ENCODE measurements at places on chromosomes 6 and 20.

DNA sequence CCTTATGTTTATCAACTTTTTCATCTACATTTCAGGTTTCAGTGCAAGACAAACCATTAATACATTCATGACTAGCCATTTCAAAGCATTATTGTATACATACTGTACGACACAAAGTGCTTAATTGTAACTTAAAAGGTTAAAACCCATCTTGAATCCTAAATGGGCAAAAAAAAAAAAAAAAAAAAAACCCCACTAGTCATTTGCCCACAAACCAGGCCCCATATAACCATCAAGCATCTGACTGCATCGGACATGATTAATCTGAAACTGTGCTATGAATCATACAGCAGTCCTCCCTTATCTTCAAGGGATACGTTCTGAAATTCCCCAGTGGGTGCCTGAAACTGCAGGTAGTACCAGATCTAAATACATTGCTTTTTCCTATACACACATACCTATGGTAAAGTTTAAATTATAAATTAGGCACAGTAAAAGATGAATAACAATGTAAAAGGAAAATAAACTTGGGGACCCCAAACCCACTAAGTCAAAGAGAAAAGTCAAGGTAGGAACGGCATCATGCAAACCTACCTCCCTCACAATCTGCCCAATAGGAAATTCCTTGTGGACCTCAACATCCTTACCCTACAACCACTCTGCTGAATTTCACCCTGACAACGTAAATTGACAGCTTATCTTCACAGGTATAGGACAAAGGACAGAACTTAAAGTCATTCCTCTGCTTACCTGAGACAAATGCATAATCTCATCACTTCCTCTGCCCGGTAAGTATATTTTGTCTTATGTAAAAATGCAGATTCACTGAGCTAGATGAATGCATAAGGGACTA is 14.3 kb downstream of the B4GALT5 start:
- DNase-seq = no peak

DNA sequence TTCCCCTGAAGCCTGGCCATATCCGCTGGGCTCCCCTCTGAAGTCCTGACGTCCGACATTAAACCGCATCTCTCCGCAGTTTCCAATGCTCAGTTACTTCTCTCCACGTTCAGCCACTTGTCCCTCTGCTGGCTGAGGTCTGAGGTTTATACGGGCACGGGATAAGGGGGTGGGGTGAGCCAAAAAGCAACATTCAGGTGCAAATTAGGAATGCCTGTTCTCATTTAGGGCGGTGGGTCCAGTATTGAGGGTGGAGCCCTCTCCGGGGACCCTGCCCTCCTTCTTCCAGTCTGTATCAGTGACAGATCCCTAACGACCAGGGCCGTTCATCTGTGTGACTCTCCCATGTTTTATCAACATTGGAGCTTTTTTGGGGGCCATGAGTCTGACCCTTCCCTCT is 1454.4 kb downstream of the HACE1 start:
- DNase-seq = no peak

GRCh38 chr6:8478418-8478817 is 43.1 kb upstream of the SLC35B3 start:
- DNase-seq = no peak

GRCh38 chr6:163764565-163764964 is 350.0 kb downstream of the QKI start:
- no peak for DNase-seq

DNA sequence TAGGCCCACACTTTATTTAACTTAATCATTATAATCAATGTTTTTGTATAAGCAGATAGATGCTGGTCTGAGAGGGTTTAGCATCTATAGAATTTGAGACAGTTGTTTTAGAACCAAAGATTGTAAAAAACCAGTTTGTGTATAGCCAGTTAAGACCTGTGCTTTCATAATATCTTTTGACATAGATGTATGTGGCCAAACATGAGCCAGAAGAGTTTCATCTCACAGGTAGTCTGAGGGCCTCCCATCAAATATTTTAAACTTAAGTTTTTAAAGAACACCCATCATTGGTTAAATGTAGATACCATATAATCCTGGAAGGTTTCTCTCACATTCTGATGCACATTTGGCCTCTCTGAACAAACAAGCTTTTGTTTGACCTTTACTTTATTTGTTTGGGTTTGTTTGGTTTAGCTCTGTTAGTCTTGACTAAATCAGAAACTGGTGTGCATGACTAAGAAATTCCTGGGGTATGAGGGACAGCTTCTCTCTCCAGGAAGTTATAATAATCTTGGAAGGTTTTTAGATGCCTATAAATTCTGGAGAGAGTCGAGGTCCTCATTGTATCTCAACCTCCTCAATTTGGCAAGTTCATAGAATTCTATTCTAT is 58.0 kb upstream of the TMEM200A start:
- DNase-seq = no peak

DNA sequence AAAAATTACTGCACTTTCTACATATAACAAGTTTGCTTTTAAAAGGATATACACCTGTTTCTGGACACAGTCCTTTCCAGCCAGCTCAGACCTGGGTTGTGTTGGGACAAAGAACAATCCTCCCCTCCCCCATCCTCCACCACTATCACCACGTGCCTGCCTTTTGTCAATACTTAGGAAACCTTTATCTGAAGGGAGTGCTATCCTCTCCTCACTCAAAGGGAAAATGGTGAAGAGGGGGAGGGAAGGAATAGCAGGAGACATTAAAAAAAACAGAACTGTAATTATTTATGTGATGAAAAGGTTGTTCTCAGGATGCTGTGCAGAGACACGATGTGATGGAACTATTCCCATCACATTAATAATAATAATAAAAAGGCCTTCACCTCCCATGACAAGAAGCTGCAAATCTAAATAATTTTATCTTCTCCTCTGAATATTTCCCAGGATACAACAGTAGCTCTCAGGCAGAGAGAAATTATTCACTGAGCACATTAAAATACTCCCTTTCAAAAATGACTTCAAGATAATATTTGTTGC is 105.5 kb downstream of the NRSN1 start:
- DNase-seq = no peak

GRCh38 chr6:114955363-114955762 is 612.5 kb upstream of the HS3ST5 start:
- no peak for DNase-seq

- no peak for DNase-seq
Measured at GRCh38 chr6:82511546-82511945, 147.9 kb downstream of the TPBG start.

GRCh38 chr6:109738255-109738654 is 47.2 kb downstream of the FIG4 start:
- no peak for DNase-seq

- no peak for DNase-seq
Measured at GRCh38 chr6:130632277-130632676, 194.9 kb upstream of the SMLR1 start.

DNA sequence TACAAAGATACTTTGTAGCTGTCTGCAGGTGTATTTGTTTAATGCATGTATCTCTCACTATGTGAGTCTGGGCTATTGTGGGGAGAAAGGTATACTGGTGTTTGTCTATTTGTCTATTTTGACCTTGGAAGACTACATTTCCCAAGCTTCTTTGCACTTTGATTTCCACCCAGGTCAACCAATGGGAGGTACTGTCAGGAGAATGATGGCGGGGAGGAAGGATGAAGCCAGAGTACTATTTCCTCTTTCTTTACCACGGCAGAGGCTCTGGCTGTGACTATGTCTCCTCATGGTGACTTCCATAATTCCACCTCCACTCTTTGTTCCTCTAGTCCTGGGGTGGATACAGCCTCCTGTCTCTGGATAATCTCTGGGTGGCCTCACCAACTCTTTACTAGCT is 23.1 kb downstream of the LBP start:
- no peak for DNase-seq

DNA sequence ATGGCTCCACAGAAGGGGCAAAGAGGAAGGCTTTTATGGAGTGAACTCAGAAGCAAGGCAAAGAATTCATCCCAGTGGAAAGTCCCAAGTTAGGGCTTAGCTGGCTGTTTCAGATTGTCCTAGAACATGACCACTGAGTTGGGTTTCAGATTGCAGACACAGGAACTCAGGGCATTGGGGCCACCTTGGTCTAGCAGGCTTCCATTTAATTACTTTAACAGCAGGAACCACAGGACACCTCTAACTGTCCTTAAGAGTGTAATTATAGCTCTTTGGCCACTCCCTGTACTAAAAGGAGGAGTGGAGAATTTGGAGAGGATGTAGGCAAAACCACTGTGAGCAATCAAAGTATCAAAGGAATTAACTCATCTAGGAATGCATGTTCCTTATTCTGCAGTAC is 150.6 kb upstream of the AGPAT4 start:
- DNase-seq = no peak

GRCh38 chr6:117195728-117196127 is 69.6 kb upstream of the VGLL2 start:
- no peak for DNase-seq

DNA sequence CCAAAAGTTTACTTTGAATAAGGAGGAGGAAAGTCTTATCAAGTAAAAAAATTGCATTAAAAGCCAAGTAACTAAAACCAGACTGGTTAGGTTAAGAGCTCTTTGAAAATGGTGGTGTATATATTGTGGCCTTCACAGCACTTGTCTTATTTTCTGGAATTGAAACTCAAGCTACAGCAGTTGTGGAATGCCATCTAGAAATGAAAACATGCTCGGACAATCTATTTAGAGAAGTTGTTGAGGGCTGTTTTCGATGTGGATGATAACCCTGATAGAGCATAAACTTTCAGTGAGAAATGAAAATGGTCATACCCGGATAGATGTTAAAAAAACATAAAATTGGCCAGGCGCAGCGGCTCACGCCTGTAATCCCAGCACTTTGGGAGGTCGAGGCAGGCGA is 47.0 kb downstream of the ARID1B start:
- DNase-seq = no peak

DNA sequence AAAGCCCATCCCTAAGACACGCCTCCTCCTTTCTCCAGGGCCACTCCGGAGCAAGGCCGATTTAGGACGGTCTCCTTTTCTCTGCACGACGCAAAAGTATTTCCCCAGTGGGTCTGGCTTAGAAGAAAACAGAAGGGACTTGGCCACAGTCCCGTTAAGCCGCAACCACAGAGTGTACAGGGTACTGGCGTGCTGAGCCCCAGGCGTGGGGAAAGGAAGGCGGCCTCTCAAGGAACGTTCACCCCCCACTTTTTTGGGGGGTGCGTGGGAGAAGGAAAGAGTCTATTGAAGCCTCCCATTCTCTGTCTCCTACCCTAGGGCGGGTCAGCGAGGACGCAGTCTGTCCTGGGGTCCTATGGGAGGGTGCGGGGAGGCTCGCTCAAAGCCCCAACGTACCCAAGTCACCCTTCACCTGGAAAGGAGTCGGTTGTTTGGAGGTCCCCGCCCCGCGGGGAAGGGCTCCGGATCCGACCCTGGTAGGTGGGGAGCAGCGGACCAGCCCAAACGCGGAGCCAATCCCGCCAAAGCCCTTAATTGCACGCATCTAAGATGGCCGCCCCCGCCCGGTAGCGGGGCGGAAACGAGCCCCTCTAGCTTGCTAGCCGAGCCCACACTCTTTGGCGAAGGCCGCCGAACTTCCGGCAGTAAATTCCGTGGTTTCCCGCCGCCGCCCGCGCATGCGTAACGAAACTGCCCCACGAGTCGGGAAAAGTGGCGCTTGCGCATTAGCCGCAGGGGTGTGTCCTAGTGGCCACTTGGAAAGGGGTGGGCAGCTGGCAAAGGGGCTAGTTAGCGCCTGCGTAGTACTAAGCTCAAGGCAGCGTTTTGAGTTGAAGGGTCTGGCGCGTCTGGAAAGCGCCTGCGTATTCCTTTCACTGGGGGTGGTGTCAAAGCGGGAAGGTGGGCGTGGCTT is at the start of gene OARD1:
Gene OARD1, minus strand, starts transcription at position 434 of the 913 bp plus-strand sequence. CDS start 722 bp downstream, outside the sequence.
- DNase-seq = peak; percentile 98

DNA sequence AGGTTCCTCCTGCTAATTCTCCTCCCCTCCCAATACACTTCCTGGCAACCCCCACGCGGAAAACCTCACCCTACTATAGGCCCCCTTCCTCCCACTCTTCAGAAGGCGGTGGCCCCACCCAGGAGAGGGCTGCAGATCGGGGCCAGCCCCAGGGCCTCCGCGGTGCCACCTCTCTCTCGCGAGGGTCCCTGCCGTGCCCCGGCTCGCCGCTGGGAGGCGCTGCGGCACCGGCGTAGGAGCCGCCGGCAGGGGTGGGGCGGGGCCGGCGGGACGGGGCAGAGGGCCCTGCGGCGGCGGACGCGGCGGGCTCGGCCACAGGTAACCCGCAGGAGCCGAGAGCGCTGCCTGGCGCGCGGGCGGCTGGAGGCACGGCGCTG is at the start of gene ANKRD6:
Gene ANKRD6, plus strand, starts transcription at position 278 of the 377 bp plus-strand sequence. CDS start 133,825 bp downstream, outside the sequence.
- DNase-seq = peak; percentile 47

- DNase-seq = peak; percentile 30
Measured at GRCh38 chr6:84282550-84282949, 55.1 kb upstream of the CEP162 start.

GRCh38 chr6:112307707-112308106 is 39.4 kb upstream of the RFPL4B start:
- no peak for DNase-seq

DNA sequence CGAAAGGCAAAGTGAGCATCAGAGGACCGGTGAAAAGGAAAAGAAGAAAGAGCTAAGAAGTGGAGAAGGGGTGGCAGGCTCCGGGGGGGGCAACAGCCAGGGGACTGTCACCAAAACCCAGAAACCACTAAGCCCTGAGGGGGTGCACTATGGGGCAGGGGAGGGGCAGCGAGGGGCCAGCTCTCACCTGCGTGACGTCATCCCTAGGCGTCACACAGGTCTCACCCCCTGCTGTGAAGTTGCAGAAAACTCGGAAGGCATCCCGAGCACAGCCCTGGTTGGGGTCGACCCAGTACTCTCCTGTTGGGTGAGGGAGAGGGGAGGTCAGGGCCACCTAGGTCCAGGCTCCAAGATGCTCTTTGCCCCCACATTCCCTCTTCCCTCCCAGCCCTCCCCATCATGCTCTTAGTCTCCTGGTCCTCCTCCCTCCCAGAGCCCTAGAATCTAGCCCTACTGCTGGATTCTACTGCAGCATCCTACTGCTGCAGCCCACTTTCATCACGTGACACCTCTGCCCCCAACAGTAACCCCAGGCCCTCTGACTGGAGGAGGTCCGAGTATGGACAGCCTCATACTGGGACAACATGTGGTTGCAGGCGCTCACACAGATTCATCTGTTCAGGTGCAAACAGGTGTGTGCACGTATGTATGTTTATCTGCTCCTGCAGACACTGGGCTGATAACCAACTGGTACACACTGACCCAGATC is 27.4 kb downstream of the COL11A2 start:
- no peak for DNase-seq

GRCh38 chr20:15296422-15296821 is 959.0 kb upstream of the FLRT3 start:
- no peak for DNase-seq

GRCh38 chr6:136192902-136193301 is 57.2 kb downstream of the MTFR2 start:
- DNase-seq = no peak

DNA sequence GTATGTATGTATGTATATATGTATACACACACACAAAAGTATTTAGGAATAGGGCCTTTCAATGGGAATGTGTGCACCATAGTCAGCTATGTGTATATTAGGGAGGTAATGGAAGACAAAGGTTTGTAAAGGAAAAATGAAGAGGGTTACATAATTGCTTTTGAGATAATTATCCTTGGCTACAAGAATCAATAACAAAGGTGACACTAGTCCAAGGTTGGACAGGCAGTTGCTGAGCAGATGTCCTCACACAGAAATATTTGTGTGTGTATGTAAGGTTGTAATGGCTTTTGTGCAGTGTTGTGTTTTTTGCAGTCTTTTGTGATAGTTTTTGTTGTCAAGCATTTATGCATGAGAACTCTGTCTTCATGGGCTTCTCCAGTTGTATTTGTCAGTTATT is 157.9 kb upstream of the MARCKS start:
- DNase-seq = no peak

GRCh38 chr6:37549154-37549553 is 49.5 kb upstream of the CCDC167 start:
- DNase-seq = no peak

Data from head of caudate nucleus (tissue), 42 donors.